ENCODE measurements at places on chromosomes 12 and 14. TPM values are rescaled to one million over a fixed set of nuclear protein-coding genes. Genes with fewer than 3 reads are reported as not detected.

GRCh38 chr12:121580959-121581685 lies at the start of gene KDM2B:
Gene KDM2B, minus strand, starts transcription at chr12:121581023. Its CDS starts 112 bp downstream, at chr12:121580911.
- DNase-seq: no peak

Gene SLC6A15
- 1.2 TPM for total RNA-seq

DNA sequence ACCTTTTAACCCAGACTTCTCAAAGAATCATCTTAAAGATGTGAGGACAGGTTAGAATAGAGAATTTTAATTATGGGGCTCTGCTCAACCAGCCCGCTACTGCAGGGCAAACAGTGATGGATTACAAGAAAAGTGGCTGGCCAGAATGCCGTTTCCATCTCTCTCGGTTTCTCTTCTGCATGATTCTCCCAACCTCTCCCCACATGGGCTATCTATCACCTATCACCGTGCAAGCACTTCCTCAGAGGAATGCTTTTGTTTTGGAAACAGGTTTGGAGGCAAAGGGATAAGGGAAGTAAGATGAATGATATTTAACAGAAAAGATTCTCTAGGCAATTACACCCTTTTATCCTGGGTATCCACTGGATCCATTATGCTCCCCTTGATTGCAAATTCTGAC lies 37.4 kb upstream of the PHC1 start:
- DNase-seq: no peak

- no peak for DNase-seq
Observed at GRCh38 chr14:68181519-68182326, 362.1 kb downstream of the RAD51B start.

Gene RIMBP2
- total RNA-seq: 2.7 TPM

GRCh38 chr12:83408146-83408545 lies 721.4 kb downstream of the TMTC2 start:
- DNase-seq: no peak

GRCh38 chr12:39319180-39319579 lies 123.7 kb downstream of the KIF21A start:
- DNase-seq: no peak

DNA sequence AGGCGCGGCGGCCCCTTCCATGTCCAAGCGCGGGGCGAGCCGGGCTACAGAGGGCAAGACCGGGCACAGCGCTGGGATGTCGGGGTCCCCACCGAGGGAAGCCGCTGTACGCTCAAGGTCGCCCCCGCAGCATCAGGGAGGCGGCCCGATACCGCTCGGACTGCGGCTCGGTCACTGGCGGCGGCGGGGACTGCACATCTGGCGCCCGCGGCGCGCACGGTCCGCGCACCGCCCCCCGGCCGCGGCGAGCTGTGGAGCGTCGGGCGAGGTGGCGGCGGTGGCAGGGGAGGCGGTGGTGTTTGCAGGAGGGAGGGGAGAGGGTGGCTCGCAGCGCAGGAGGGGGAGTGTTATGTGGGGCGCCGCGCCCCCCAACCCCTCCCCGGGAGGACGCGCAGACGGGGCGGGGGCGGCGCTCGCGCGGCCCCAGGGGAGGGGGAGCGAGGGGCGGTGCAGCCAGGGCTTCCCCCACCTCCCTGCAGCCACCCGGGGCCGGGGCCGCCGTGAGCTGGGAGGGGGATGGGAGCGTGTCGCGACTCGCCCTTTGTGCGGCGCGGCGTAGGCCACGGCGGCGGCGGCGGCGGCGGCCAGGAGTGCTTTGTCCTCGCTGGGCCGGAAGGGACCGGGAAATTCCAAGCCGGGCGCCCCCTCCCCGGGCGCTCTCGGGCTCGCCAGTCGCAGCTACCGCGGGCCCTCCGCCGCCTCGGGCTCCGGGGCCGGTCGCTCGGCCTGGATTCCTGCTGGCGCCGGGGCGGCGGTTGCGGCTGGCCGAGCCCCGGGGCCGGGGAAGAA lies at the start of gene NUAK1:
NUAK1 (minus strand) TSS at position 322 of the 789 bp plus-strand sequence; CDS start at position 21, 301 bp downstream.
- DNase-seq: no peak

DNA sequence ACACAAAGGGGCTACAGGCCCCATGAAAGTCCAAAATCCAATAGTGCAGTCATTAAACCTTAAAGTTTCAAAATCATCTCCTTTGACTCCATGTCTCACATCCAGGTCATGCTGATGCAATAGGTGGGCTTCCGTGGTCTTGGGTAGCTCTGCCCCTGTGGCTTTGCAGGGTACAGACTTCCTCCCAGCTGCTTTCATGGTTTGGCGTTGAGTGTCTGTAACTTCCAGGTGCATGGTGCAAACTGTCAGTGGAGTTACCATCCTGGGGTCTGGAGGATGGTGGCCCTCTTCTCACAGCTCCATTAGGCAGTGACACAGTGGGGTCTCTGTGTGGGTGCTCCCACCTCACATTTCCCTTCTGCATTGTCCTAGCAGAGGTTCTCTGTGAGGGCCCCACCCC lies 8.5 kb upstream of the OR4Q2 start:
- DNase-seq: no peak

- no peak for DNase-seq
Observed at GRCh38 chr14:67345583-67345982, 14.0 kb downstream of the ATP6V1D start.

DNA sequence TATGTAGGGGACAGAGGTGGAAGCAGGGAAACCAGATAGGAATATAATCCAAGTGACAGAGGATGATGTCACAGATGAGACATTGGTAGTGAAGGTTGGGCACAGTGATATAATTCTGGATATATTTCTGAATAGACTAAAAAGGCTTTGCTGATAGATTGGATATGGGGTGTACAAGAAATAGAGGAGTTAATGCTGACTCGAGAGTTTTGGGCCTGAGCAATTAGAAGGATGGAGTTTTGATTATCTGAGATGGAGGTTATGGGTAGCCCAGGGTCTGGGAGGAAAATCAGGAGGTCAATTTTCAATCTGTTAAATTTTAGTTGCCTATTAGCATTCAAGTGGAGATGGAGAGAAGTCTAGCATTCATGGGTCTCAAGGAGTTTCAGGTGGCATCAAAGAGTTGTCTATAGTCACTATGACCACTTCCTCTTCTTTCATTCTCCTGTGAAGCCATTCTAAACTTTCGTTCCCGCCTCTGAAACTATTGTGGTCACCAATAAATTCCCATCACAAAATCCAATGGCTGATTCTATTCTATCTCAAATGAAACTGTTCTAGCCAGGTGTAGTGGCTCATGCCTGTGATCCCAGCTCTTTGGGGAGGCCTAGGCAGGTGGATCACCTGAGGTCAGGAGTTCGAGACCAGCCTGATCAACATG lies 10.6 kb upstream of the ANO6 start:
- no peak for DNase-seq

GRCh38 chr14:93027810-93028723 lies 87.7 kb downstream of the ITPK1 start:
- no peak for DNase-seq

Gene LRFN5
- 45.9 TPM for total RNA-seq

Gene VRTN
- total RNA-seq: not detected

Gene LYZ
- 33.0 TPM for total RNA-seq
